ENCODE measurements at places on chromosomes 7 and 10. TPM values are rescaled to one million over a fixed set of nuclear protein-coding genes. Genes with fewer than 3 reads are reported as not detected.

The LIPM gene
- not detected for total RNA-seq

The CYP2C19 gene
- not detected for total RNA-seq

The OPTN gene
- total RNA-seq: 60.3 TPM

The FAM24B gene
- total RNA-seq: 3.2 TPM

The C10orf67 gene
- not detected for total RNA-seq

The ZFAND2A gene
- total RNA-seq: 9.0 TPM

The MSMB gene
- total RNA-seq: not detected

The GIMAP1 gene
- total RNA-seq: not detected

The ZNF503 gene
- total RNA-seq: 54.5 TPM

The SHTN1 gene
- 1.3 TPM for total RNA-seq

The GDF2 gene
- total RNA-seq: not detected

The PON3 gene
- total RNA-seq: 4.0 TPM

The STARD3NL gene
- 40.6 TPM for total RNA-seq

The CD36 gene
- total RNA-seq: 0.77 TPM

The PALD1 gene
- 3.7 TPM for total RNA-seq

The AOAH gene
- not detected for total RNA-seq

The MCM10 gene
- total RNA-seq: 1.2 TPM

The EFCAB10 gene
- total RNA-seq: not detected

The NEBL gene
- total RNA-seq: 14.7 TPM

The CREB3L2 gene
- total RNA-seq: 17.2 TPM

The AGR2 gene
- not detected for total RNA-seq

The CPA2 gene
- not detected for total RNA-seq

The LAMB1 gene
- 662 TPM for total RNA-seq

The OR2A42 gene
- not detected for total RNA-seq

The SPDYE1 gene
- total RNA-seq: not detected

The LARP4B gene
- total RNA-seq: 20.7 TPM

The SNCG gene
- total RNA-seq: 16.2 TPM

The GRID2IP gene
- total RNA-seq: 0.09 TPM

The VWDE gene
- total RNA-seq: not detected

The WNT8B gene
- total RNA-seq: not detected

The CALCR gene
- total RNA-seq: not detected

The C7orf57 gene
- not detected for total RNA-seq

The HOXA10 gene
- total RNA-seq: not detected

The TLX1 gene
- not detected for total RNA-seq

The FAM25G gene
- not detected for total RNA-seq

The CLEC5A gene
- total RNA-seq: not detected

The CYP26C1 gene
- not detected for total RNA-seq

The EBLN1 gene
- not detected for total RNA-seq

The MYOZ1 gene
- total RNA-seq: not detected

The TRIM50 gene
- total RNA-seq: not detected

The FAM241B gene
- not detected for total RNA-seq

The SLC29A3 gene
- total RNA-seq: 2.5 TPM

The PNLIPRP3 gene
- not detected for total RNA-seq

The ATP6V1F gene
- 146 TPM for total RNA-seq

The CDK5 gene
- 11.8 TPM for total RNA-seq

The EGFR gene
- 27.8 TPM for total RNA-seq

The TSPAN15 gene
- 4.0 TPM for total RNA-seq

The MBL2 gene
- not detected for total RNA-seq

The GCK gene
- total RNA-seq: 1.9 TPM

The CLRN3 gene
- total RNA-seq: not detected

The SLC26A5 gene
- total RNA-seq: not detected

The EPHB6 gene
- total RNA-seq: 32.3 TPM

The GIMAP4 gene
- total RNA-seq: not detected

The ANKRD30A gene
- not detected for total RNA-seq

The BAMBI gene
- total RNA-seq: 112 TPM

The ZNF12 gene
- total RNA-seq: 14.1 TPM
